LHCN-M2 (cell line): ENCODE measurements at places on chromosomes 7 and 10. TPM values are rescaled to one million over a fixed set of nuclear protein-coding genes. Genes with fewer than 3 reads are reported as not detected.

CPA1 gene
- total RNA-seq, result 0.23 TPM in 1 of 2 replicates, not detected in the other

NOS3 gene
- 0.13 TPM in 1 of 2 replicates, not detected in the other for total RNA-seq

PTPN20 gene
- not detected in 2 replicates for total RNA-seq

RHOBTB1 gene
- total RNA-seq, result 19.1 and 20.0 TPM in 2 replicates

EVX1 gene
- total RNA-seq, result not detected in 2 replicates

FOXP2 gene
- 0.34 and 0.71 TPM in 2 replicates for total RNA-seq

TBXAS1 gene
- 7.2 and 8.4 TPM in 2 replicates for total RNA-seq

- DNase-seq, result no peak
Observed at GRCh38 chr7:29190349-29191045, 4.1 kb upstream of the CHN2 start.

DNA sequence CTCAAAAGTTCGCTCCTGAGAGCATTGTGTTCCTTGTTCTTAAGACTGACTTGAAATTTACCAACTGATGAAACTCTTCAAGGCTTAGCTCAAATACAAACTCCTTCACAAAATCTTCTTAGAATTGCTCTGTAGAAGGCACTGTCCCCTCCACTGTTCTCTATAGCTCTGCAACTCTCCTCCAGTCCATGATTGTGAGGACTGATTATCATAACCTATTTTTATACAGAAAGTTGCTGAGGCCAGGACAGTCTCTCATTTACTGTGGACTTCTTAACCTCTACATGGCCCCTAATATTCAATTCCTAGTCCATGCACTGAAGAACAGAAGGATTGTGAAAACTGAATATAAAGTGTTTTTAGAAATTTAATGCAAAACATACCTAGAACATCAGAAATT is 53.2 kb downstream of the RHOBTB1 start:
- no peak for DNase-seq

GRCh38 chr10:96978621-96979154 is 146.6 kb downstream of the LCOR start:
- DNase-seq, result no peak
